ENCODE measurements at places on chromosomes 16 and 17. TPM values are rescaled to one million over a fixed set of nuclear protein-coding genes. Genes with fewer than 3 reads are reported as not detected.
A peak's percentile ranks its signal among the peaks of the same experiment; 100 is the strongest.

GRCh38 chr17:1431631-1432104 is 24.4 kb downstream of the CRK start:
- H3K27me3 ChIP-seq, result no peaks in the 10 kb centered on the region
- no peak overlapping the region for H3K4me3 ChIP-seq
- H3K4me1 ChIP-seq, result no peaks in the 10 kb centered on the region
- H3K27ac ChIP-seq, result no peak overlapping the region

DNA sequence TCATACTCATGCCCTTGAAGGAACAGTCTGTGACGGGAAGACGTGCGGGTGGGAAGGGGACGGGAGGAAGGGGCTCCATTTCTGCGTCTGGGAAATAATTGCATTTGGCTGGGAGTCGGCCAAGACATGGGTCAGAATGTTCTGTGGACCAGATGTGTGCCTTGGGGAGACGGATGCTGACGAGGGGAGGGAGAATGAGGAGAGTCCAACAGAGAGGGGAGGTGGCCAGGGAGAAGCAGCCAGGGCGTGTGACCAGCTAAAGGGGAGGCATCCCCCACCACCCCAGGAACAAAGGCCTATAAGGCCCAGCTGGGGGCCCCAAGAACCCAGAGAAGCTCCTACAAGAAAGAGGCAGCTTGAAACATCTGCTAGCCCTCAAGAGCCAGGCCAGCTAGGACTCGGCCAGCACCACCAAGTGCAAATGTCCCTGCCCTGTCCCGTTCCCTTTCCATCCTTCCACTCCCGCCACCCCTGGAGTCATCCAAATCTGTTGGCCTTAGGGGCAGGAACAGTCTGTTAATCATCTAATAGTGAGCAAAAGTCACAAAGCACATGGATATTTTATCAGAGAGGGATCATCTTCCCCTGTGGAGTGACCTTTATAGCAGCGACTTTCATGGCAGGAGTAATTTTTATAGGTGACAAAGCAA is 42.5 kb upstream of the BCO1 start:
- no peaks in the 10 kb centered on the region for H3K4me1 ChIP-seq
- H3K27ac ChIP-seq, result no peak overlapping the region
- H3K4me3 ChIP-seq, result no peak overlapping the region
- no peaks in the 10 kb centered on the region for H3K27me3 ChIP-seq
- DNase-seq, result no peak

Gene CMTM1
- 7.3 TPM for total RNA-seq

GRCh38 chr16:87959391-87959990 is 8.3 kb downstream of the BANP start:
- H3K4me3 ChIP-seq, result no peak overlapping the region
- no peaks in the 10 kb centered on the region for H3K27me3 ChIP-seq
- peak; percentile 74 for DNase-seq
- no peaks in the 10 kb centered on the region for H3K4me1 ChIP-seq
- H3K27ac ChIP-seq, result no peak overlapping the region

- H3K27ac ChIP-seq, result no peak overlapping the region
- H3K36me3 ChIP-seq, result no peaks in the 10 kb centered on the region
- H3K4me3 ChIP-seq, result no peak overlapping the region
- DNase-seq, result no peak
- peaks cover 2% of the 10 kb centered on the region for H3K4me1 ChIP-seq
Measured at GRCh38 chr16:53925107-53925410, 221.1 kb downstream of the FTO start.

DNA sequence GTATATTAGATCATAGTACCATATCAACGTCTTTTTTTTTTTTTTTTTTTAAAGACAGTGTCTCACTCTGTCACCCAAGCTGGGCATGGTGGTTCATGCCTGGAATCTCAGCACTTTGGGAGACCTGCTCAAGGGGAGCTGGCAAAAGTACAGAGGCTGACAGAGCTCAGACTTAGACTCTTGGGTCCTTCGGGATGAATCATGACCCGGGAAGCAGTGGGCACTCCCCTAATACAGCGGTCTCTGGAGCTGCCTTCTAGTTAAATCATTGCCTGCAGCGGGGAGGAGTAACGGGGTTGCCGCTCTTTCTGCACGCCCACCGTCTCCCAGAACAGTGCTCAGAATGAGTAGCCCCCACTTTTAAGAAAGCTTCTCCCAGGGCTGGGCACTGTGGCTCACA is 174.4 kb downstream of the CPPED1 start:
- DNase-seq, result no peak
- H3K4me3 ChIP-seq, result no peak overlapping the region
- H3K4me1 ChIP-seq, result no peaks in the 10 kb centered on the region
- no peaks in the 10 kb centered on the region for H3K27me3 ChIP-seq
- H3K27ac ChIP-seq, result no peak overlapping the region

DNA sequence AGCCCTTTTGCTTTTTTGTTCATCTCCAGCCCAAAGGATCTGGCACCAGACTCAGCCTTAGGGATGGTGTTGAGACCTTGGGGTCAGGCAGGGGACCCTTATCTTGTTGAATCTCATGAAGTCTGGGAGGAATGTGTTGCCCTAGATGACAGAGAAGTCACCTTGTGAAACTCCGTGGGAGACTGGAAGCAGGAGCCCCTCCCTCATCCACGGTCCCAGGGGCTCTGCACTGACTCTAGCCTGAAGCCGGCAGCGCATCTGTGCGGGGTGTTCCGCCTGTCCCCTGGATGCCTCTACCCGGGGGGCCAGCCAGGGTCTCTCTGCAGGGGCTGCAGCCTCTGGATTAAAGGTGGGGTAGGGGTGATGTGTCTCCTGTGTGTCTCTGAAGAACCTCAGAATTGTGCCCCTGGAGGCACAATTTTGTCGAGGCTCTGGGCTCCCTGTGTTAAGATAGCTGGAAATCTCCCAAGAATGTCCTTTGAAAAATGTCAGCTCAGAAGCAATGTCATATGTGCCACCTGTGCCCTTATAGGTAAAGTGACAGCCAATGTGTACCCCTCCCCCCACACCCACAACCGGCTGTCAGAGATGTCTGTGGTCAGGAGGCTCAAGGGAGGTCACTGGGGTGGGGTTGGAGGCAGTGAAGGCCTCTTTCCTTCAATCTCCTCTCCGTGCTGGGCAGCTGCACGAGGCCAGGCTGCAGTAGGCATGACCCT is 32.1 kb upstream of the CDC42EP4 start:
- DNase-seq, result no peak
- H3K36me3 ChIP-seq, result no peaks in the 10 kb centered on the region
- H3K27me3 ChIP-seq, result no peaks in the 10 kb centered on the region
- H3K27ac ChIP-seq, result no peak overlapping the region

GRCh38 chr17:81242421-81243332 is 3.6 kb downstream of the NDUFAF8 start:
- H3K27ac ChIP-seq, result no peak overlapping the region
- H3K4me1 ChIP-seq, result no peaks in the 10 kb centered on the region
- no peaks in the 10 kb centered on the region for H3K27me3 ChIP-seq
- no peaks in the 10 kb centered on the region for H3K36me3 ChIP-seq
- H3K4me3 ChIP-seq, result no peak overlapping the region

DNA sequence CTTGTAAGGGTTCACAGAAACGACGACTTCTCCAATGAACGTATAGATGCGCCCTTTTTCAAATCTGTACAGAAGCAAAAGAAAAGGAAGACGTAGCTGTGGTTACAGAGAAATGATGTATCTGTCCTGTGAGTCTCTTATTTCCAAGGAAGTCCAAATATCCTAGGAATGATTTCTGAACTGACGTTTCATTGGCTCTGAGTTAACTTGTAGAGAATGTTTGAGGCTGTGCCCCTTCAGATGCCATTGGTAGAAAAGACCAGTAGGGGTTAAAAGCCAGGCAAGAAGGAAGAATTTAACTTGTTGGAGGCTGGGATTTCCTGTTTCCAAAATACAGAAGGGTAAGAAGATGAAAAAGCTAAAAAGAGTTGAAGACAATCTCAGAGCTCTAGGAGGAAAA is 96.2 kb downstream of the MYO1D start:
- no peaks in the 10 kb centered on the region for H3K27me3 ChIP-seq
- H3K27ac ChIP-seq, result no peak overlapping the region
- H3K4me3 ChIP-seq, result no peak overlapping the region

Gene TOM1L1
- total RNA-seq, result 38.2 TPM

Gene FBXL16
- total RNA-seq, result 0.16 TPM

GRCh38 chr16:89845417-89845816 is 17.1 kb downstream of the SPIRE2 start:
- no peaks in the 10 kb centered on the region for H3K4me1 ChIP-seq
- H3K27me3 ChIP-seq, result no peaks in the 10 kb centered on the region
- no peaks in the 10 kb centered on the region for H3K36me3 ChIP-seq
- H3K27ac ChIP-seq, result no peak overlapping the region
- DNase-seq, result no peak

DNA sequence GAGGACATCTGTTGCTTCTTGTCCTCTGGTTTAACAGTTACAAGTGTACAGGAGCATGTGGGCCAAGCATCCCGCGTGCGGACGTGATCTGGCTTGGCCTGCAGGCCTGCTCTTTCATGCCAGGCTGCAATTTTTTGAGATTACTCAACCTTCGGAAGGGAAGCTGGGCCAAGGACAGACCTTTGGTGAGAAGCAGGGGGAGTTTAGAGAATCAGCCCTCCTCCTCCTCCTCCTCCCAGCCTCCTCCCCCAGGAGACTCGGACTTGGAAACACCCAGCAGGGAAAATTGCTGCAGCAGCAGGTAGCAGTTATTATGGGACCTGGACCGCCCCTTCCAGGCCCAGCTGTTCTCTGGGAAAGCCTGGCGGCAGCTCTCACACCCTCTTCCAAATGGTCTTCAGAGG is 5.1 kb upstream of the KLHL36 start:
- H3K4me3 ChIP-seq, result no peak overlapping the region
- peak; percentile 89 for DNase-seq
- H3K4me1 ChIP-seq, result peaks cover 4% of the 10 kb centered on the region

GRCh38 chr16:49462362-49462988 is 88.9 kb downstream of the C16orf78 start:
- no peaks in the 10 kb centered on the region for H3K27me3 ChIP-seq
- H3K36me3 ChIP-seq, result no peaks in the 10 kb centered on the region
- H3K27ac ChIP-seq, result no peak overlapping the region
- H3K4me1 ChIP-seq, result no peaks in the 10 kb centered on the region
- H3K4me3 ChIP-seq, result no peak overlapping the region

GRCh38 chr16:79897104-79897452 is 296.5 kb upstream of the MAF start:
- no peaks in the 10 kb centered on the region for H3K4me1 ChIP-seq
- no peak for DNase-seq
- H3K27ac ChIP-seq, result no peak overlapping the region
- no peaks in the 10 kb centered on the region for H3K36me3 ChIP-seq
- no peaks in the 10 kb centered on the region for H3K27me3 ChIP-seq

DNA sequence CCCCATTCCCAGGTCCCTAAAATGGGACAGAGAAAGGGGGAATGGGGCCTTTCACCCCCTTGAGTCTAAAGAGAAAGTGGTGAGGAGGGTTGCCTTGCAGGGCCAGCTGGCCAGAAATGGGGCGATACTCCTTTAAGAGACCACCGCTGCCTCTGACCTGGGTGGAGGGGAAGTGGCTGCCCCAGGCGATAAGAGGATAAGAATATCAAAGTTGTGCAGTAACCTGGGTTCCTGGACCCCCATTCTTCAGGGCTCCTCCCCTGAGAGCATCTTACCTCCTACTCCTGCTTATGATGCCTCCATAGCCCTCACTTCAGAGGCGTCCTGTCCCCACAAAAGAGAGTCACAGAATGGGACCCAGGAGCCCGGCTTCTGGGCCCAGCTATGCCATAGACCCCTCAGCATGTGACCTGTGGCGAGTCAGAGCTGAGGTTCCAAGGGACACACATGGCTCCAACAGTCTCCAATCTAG is 5.2 kb upstream of the TSPOAP1 start:
- H3K4me1 ChIP-seq, result no peaks in the 10 kb centered on the region
- no peak overlapping the region for H3K4me3 ChIP-seq
- H3K27ac ChIP-seq, result no peak overlapping the region
- H3K36me3 ChIP-seq, result no peaks in the 10 kb centered on the region
- DNase-seq, result no peak

- no peaks in the 10 kb centered on the region for H3K27me3 ChIP-seq
- H3K4me3 ChIP-seq, result no peak overlapping the region
- H3K36me3 ChIP-seq, result no peaks in the 10 kb centered on the region
- DNase-seq, result peak; percentile 5
- no peak overlapping the region for H3K27ac ChIP-seq
Measured at GRCh38 chr16:81718637-81719036, 60.5 kb upstream of the PLCG2 start.

Gene FNDC8
- not detected for total RNA-seq

GRCh38 chr17:27530764-27531391 is 74.6 kb downstream of the KSR1 start:
- H3K27me3 ChIP-seq, result no peaks in the 10 kb centered on the region
- peak; percentile 64 for DNase-seq
- no peak overlapping the region for H3K27ac ChIP-seq
- no peak overlapping the region for H3K4me3 ChIP-seq
- no peaks in the 10 kb centered on the region for H3K4me1 ChIP-seq
- no peaks in the 10 kb centered on the region for H3K36me3 ChIP-seq

Gene MILR1
- total RNA-seq, result 29.8 TPM

DNA sequence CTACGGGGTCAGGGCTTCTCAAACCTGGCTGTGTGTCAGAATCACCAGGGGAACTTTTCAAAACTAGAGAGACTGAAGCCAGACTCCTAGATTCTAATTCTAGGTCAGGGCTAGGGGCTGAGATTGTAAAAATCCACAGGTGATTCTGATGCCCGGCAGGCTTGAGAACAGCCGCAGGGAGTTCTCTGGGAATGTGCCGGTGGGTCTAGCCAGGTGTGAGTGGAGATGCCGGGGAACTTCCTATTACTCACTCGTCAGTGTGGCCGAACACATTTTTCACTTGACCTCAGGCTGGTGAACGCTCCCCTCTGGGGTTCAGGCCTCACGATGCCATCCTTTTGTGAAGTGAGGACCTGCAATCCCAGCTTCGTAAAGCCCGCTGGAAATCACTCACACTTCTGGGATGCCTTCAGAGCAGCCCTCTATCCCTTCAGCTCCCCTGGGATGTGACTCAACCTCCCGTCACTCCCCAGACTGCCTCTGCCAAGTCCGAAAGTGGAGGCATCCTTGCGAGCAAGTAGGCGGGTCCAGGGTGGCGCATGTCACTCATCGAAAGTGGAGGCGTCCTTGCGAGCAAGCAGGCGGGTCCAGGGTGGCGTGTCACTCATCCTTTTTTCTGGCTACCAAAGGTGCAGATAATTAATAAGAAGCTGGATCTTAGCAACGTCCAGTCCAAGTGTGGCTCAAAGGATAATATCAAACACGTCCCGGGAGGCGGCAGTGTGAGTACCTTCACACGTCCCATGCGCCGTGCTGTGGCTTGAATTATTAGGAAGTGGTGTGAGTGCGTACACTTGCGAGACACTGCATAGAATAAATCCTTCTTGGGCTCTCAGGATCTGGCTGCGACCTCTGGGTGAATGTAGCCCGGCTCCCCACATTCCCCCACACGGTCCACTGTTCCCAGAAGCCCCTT is 10.9 kb downstream of the STH start:
- DNase-seq, result no peak
- no peaks in the 10 kb centered on the region for H3K36me3 ChIP-seq
- no peaks in the 10 kb centered on the region for H3K27me3 ChIP-seq

GRCh38 chr16:65745-66144 is 6.7 kb downstream of the RHBDF1 start:
- no peaks in the 10 kb centered on the region for H3K27me3 ChIP-seq
- peak; percentile 88 for DNase-seq
- no peak overlapping the region for H3K27ac ChIP-seq
- H3K4me1 ChIP-seq, result no peaks in the 10 kb centered on the region
- H3K4me3 ChIP-seq, result no peak overlapping the region

Measured in aorta (tissue), 5 donors.